ENCODE measurements at places on chromosomes 4 and X.

DNA sequence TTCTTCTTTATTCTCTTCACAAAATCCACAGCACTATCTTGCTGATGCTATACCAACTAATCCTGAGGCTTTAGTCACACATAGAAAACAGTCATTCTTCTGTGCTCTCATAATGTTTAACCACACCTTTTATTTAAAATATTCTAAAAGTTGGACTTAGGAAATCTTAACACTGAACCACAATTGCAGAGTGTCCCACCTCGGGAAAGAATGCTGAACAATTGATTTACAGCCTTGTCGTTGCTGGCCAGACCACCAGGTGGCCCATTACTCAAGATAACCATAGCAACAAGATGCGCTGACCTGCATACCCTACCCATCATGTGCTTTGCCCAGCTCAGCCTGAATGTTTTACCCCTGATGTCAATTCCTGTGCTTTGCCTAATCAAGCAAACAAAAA is 100.8 kb downstream of the ARSJ start:
- DNase-seq = no peak

DNA sequence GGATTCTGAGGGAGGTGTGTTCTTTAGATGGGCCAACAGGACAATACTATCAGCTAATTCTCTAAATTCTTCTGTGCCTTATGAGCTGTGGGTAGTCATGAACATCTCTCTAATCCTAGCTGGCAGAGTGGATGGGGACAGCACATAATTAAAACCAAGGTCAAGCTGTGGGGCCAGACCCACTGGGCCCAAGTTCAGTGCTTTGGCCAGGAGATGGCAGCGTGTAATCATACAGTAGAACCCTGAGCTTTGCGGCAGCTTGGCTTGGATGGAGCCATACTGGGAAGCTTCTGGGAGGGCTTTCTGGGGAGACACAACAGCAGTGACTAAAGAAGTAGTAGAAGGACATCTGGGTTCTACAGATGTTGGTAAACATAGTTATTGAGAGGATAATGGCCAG is 140.3 kb upstream of the CXCL13 start:
- DNase-seq = no peak

DNA sequence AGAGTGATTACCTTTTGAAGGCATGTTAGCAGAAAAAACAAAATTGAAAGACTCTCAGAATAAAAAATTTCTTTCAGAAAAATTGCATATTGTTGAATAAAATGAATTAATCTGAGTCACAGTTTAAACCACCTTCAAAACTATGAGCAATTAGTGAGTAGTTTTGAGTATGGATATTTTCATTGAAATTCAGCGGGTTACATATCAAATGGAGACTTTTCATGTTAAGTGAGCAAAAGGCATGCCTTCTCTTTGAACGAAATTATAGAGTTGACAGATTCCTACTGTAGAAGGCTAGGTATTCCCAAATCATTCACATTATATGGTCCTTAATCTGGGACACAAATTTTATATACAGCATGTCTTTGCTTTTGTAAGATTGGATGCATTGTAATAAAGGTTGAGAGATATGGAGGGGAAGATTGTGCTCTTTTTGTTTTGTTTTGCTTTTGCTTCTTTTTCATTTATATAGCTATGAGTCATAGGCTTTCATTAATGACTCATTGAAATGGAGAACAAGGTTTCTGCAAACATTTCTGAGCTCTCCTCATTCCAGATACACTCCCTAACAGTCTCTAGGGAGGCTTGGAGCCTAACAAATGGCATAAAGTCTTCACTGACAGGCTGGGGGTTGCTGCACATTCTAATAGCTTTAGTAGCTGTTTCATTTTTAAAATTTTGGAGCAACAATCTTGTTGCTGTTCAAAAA is 21.6 kb downstream of the PCDH18 start:
- DNase-seq = peak; percentile 4

GRCh38 chrX:115138040-115138439 is 51.2 kb upstream of the RBMXL3 start:
- DNase-seq = no peak

GRCh38 chr4:71941001-71941400 is 90.8 kb upstream of the NPFFR2 start:
- DNase-seq = no peak

- DNase-seq = no peak
Observed at GRCh38 chr4:145041378-145041777, 56.6 kb downstream of the ANAPC10 start.

- DNase-seq = no peak
Observed at GRCh38 chr4:182569561-182569960, 326.4 kb downstream of the TENM3 start.

- no peak for DNase-seq
Observed at GRCh38 chr4:138561906-138562305, 319.8 kb upstream of the SLC7A11 start.

GRCh38 chr4:4603592-4603991 is 61.7 kb upstream of the STX18 start:
- no peak for DNase-seq

GRCh38 chr4:7735961-7736360 is 203.7 kb downstream of the AFAP1 start:
- DNase-seq = no peak

DNA sequence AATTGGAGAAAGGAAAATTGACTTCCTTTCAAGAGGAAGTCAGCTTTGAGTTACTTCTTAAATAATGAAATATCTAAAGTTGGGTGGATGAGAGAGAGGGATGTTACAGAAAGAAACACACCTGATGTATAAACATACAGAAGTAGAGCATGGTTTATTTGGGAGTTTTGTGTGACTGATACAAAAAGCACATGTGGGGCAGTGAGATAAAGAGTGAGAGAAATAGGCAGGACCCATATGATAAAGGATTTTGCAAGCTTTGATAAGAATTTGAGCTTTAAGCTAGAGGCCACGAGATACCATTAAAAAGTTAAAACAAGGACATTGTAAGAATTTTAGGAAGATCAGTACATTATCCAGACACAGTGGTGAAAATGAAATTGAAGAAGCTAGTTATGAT is 263.3 kb upstream of the GPRIN3 start:
- DNase-seq = no peak

GRCh38 chrX:150238632-150239382 is 124.3 kb upstream of the MAMLD1 start:
- DNase-seq = no peak

GRCh38 chr4:169142391-169142790 is 128.4 kb downstream of the SH3RF1 start:
- no peak for DNase-seq

- DNase-seq = no peak
Observed at GRCh38 chr4:78551420-78552351, at the start of gene ANXA3. TSS of gene ANXA3 (plus strand) at chr4:78551770. CDS start at chr4:78554474, 2,704 bp downstream.

GRCh38 chrX:35380808-35381700 is 417.1 kb upstream of the MAGEB16 start:
- no peak for DNase-seq

- DNase-seq = no peak
Observed at GRCh38 chrX:65537229-65537628, 2.6 kb upstream of the LAS1L start.

- DNase-seq = peak; percentile 78
Observed at GRCh38 chr4:23631255-23631950, 258.4 kb downstream of the PPARGC1A start.

GRCh38 chr4:118927974-118928373 is 39.3 kb downstream of the SYNPO2 start:
- DNase-seq = no peak

GRCh38 chrX:104921584-104922205 is 298.8 kb downstream of the TEX13A start:
- no peak for DNase-seq

DNA sequence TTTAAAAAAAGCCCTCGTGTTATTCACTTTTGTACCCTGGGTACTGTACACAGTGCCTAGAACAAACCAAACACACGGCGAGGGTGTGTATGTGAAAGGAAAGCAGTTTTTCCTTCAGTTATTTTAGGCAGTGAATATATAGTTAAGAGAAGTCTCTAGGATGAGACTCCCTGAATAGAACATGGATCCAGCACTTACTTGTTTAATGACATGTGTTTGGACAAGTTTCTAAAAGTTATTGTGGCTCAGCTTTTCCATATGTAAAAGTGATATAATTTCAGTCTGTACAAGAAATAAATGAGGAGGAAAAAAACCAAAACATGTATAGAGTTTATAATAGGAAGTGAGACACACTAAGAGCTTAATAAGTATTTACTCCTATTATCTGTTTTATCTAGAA is 273.2 kb downstream of the ADGRL3 start:
- no peak for DNase-seq

- DNase-seq = no peak
Observed at GRCh38 chr4:169376421-169376820, 105.7 kb upstream of the SH3RF1 start.

DNA sequence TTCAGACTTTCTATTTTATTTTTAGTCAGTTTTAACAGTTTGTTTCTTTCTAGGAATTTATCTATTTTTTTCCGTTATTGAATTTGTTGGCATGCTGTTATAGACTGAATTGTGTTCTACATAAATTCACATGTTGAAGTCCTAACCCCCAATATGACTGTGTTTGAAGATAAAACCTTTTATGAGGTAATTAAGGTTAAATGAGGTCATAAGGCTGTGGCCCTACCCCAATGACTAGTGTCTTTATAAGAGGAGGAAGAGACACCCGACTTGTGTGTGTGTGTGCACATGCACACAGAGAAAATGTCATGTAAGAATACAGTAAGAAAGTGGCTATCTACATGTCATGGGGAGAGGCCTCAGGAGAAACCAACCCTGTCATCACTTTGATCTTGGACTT is 146.3 kb downstream of the BRWD3 start:
- DNase-seq = no peak

DNA sequence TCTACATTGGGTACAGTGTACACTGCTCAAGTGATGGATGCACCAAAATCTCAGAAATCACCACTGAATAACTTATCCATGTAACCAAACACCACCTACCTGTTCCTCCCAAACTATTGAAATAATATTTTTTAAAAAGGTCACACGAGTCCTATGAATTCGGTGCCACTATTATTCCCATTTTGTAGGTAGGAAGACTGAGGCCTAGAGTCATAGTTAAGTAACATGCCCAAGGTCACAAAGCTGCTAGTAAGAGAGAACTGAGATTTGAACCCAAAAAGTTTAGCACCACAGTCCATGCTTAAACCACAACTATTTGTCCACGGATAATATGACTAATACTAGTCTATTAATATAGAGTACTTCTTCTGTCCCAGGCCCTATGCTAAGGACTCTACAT is 2.7 kb downstream of the ARHGEF6 start:
- DNase-seq = no peak

- no peak for DNase-seq
Observed at GRCh38 chrX:25241461-25241860, 225.7 kb upstream of the ARX start.

- DNase-seq = no peak
Observed at GRCh38 chr4:105210916-105211315, 64.2 kb downstream of the TET2 start.

DNA sequence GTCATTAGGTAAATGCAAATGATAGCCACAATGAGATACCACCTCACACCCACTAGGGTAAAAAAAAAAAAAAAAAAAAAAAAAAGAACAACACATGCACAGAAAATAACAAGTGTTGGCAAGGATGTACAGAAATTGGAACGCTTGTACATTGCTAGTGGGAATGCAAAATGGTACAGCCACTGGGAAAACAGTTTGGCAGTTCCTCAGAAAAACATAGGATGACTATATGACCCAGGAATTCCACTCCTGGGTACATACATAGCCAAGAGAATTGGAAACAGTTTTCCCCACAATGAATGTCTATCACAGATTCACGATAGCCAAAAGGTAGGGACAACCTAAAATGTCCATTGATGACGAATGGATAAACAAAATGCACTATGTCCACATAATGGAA is 161.3 kb upstream of the MAMLD1 start:
- DNase-seq = no peak

DNA sequence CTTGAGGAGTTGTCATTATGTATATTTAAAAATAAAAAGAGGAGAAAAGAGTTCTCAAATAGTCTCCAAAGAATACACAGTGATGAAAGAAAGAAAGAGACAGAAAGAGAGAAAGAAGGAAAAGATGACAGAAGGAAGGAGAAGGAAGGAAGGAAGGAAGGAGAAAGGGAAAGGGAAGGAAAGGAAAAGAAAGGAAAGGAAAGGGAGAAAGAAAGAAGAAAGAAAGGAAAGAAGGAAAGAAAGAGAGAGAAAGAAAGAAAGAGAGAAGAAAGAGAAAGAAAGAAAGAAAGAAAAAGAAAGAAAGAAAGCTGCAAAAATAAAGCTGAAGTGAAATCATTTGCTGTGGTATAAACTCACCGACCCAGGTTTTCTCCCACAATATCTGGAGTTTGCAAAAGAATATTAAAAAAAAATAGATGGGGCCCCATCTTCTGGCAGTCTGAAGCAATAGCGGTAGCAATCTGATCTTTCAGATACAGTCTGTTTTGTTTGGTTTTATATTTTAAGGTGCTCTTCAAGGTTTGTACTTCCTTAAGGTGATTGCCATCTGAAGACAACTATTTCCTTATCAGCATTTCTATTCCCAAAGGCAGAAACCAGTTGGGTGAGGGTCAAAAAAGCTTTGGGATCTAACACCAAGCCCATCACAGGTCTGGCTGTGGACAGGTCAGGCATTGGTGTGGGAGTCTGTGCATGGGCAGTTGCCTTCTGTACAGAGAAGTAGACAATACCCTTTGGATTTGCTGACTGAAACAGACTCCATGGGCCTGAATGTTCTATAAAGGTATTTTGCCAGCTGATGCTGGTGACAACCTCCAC is 160.4 kb downstream of the CPEB2 start:
- no peak for DNase-seq

DNA sequence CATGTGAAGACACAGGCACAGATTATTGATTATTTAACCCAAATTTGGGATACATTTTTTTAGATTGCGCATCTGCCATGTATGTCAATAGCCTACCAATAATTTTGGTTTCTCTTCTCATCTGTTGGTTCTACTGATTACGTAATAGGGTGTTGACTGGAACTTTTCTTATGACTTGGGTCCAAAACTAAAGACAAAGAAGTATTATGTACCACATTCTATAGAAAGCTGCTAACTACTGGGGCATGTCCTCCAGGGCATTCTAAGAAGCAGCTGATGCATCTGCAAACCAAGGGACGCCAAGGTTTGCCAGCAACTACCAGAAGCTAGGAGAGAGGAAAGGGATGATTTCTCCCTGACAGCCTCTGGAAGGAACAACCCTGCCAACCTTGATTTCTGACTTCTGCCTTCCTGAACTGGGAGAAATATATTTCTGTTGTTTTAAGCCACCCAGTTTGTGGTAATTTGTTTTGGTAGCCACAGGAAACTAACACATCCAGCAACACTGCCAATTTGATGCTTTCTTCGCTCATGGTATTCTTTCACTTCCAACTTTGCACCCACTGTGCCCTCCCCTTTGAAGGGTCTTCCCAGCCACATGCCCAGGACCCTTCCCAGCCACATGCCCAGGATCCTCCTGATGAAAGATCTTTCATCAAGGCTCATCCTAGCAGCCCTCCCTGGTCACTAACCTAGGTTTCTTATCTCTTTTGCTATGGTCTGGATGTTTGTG is 15.9 kb upstream of the TLR1 start:
- no peak for DNase-seq

DNA sequence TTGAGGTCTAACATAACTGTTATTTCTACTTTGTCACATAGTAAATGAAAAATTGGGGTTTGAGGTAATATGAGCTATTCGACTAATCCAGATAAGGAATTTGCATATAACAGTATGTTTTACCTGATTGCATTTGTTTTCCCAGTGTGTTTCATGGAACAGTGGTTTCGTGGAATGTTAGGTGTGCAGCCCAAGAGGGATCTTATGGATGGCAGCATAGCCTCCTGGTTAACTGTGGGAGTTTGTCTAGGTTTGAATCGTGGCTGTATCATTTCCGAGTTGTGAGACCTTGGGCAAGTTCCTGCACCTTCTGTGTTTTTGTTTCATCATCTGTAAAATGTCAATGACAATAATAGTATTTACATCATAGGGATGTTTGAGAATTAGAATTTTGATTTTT is 7.9 kb downstream of the BMPR1B start:
- DNase-seq = no peak

All from NCI-H2029 treated with DMSO at 0.1 percent for 48 hours (cell line).